ENCODE measurements at places on chromosomes 2 and 18.

- no peak for DNase-seq
Measured at GRCh38 chr2:102844911-102845310, 83.1 kb downstream of the TMEM182 start.

DNA sequence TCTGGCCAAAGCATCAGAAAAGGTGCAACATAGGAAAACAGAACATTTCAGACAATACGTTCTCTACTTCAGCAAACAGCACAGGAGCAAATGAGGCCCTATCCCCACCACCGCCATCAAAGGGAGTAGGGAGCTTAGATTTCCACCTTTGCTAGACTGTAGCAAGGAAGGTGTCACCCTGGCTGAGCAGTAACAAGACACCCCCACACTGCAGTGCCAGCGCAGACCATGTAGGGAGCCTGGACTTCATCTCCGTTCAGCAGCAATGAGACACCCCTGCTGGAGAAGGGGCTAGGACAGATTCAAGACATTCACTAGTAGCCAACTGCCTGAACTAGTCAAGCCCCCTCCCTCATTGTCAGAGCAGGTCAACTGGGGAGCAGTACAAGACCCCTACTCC is 160.1 kb upstream of the CBLN2 start:
- DNase-seq, result no peak

DNA sequence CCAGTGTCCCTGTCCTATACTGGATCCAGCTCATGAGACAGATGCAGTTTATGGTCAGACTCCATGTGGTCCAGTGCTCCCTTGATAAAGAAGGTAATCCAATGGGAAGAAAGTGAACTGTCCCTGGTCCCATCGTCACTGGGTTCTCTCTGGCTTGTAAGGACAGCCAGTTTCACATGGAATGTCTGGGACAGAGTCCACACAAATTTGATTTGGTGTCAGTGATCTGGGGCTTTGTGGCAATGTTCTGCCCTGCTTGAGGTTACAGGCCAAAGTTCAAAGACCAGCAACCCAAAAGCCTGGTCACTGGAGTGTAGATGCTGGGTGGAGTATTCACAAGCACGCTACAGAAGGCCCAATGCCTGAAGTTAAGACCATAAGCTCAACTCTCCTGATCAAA is 22.2 kb upstream of the FHL2 start:
- DNase-seq, result no peak

- DNase-seq, result no peak
Measured at GRCh38 chr2:176561706-176562105, 292.5 kb downstream of the MTX2 start.

DNA sequence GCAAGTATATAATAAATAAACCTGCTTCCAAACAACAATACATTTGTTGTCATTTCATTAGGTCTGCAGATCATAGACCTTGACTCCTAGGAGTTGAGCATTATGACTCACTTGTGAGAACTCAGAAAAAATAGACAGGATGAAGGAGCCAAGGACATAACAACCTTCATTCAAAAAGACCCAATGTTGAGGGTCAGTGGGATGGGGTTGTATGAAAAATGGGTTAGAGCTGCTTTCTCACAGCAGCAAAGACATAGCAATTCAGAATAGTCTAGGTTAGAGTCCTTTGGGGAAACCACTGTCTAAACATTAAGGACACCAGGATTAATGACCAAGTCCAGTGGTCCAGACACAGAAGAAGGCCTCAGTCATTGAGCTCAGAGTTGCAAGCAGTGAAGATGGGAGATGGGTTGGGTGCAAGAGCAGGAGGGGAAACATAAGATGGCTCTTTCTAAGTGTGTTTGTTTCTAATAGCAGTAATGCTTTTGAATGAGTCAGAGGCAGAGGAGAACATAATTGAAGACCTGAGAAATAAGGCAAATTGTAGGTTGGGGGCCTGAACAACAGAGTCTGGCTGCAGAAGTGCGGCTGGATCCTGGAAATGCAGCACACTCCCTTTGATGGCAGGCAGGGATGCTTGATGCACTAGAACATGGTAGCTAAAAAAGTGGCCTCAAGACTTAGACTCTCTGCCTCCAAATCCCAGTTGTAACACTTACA is 3.7 kb upstream of the SERPINB10 start:
- DNase-seq, result no peak

- no peak for DNase-seq
Measured at GRCh38 chr2:239302808-239303557, 97.8 kb downstream of the HDAC4 start.

Data from stimulated activated CD4-positive, alpha-beta T cell treated with anti-CD3 and anti-CD28 coated beads, Interleukin-12 subunit alpha, Interleukin-12 subunit beta, amount 100 ng/mL, for 24 hours (primary cell).